ENCODE measurements at places on chromosomes 2 and 18. TPM values are rescaled to one million over a fixed set of nuclear protein-coding genes. Genes with fewer than 3 reads are reported as not detected.

OR6B2 gene
- not detected for total RNA-seq

VAMP8 gene
- 3.2 TPM for total RNA-seq

GNLY gene
- 0.24 TPM for total RNA-seq

WNT10A gene
- total RNA-seq, result 0.08 TPM

PMAIP1 gene
- total RNA-seq, result 43.3 TPM

DOCK10 gene
- 11.4 TPM for total RNA-seq

SFTPB gene
- total RNA-seq, result 1.9 TPM

SMPD4 gene
- 47.1 TPM for total RNA-seq

CIB4 gene
- total RNA-seq, result not detected

FOSL2 gene
- total RNA-seq, result 42.4 TPM

SMIM21 gene
- total RNA-seq, result not detected

ZNF514 gene
- total RNA-seq, result 9.4 TPM

PLCL1 gene
- total RNA-seq, result 0.88 TPM

PIGN gene
- total RNA-seq, result 14.2 TPM

TRIM43 gene
- not detected for total RNA-seq

TTN gene
- total RNA-seq, result under 0.01 TPM

CACNB4 gene
- under 0.01 TPM for total RNA-seq

MYL12B gene
- total RNA-seq, result 258 TPM

IL37 gene
- not detected for total RNA-seq

PROKR1 gene
- total RNA-seq, result 0.13 TPM

CYTIP gene
- total RNA-seq, result not detected

RAMP1 gene
- 21.7 TPM for total RNA-seq

C2orf42 gene
- 9.3 TPM for total RNA-seq

HOXD4 gene
- not detected for total RNA-seq

FAM161A gene
- 1.8 TPM for total RNA-seq

HES6 gene
- total RNA-seq, result 2.2 TPM

PLGLB1 gene
- 1.2 TPM for total RNA-seq

GKN2 gene
- total RNA-seq, result not detected

DSG4 gene
- not detected for total RNA-seq

RAB17 gene
- not detected for total RNA-seq

OTOS gene
- total RNA-seq, result not detected

PDIA6 gene
- 205 TPM for total RNA-seq

C2orf92 gene
- total RNA-seq, result 0.39 TPM

DNAJC5G gene
- not detected for total RNA-seq

LIMS4 gene
- total RNA-seq, result not detected

ZNF24 gene
- 22.6 TPM for total RNA-seq

CD8B gene
- not detected for total RNA-seq

ASTL gene
- 0.24 TPM for total RNA-seq

PDE1A gene
- total RNA-seq, result 15.3 TPM

CCDC85A gene
- not detected for total RNA-seq

PARD6G gene
- total RNA-seq, result 5.9 TPM

MAL gene
- total RNA-seq, result not detected

OTOF gene
- total RNA-seq, result not detected

COLEC12 gene
- total RNA-seq, result 4.0 TPM

All from epithelial cell of alveolus of lung (primary cell).